ENCODE measurements at places on chromosomes 2 and 18. TPM values are rescaled to one million over a fixed set of nuclear protein-coding genes. Genes with fewer than 3 reads are reported as not detected.

The ANKRD62 gene
- not detected for polyA plus RNA-seq

The KCNK3 gene
- polyA plus RNA-seq, result not detected

The NMUR1 gene
- not detected for polyA plus RNA-seq

The FBXO15 gene
- 2.2 TPM for polyA plus RNA-seq

The TUBB8B gene
- polyA plus RNA-seq, result not detected

The SEH1L gene
- 29.8 TPM for polyA plus RNA-seq

The KIF5C gene
- polyA plus RNA-seq, result 3.0 TPM

The ZNF892 gene
- 0.61 TPM for polyA plus RNA-seq

The YPEL5 gene
- 240 TPM for polyA plus RNA-seq

The DNAJC5G gene
- not detected for polyA plus RNA-seq

The SCTR gene
- polyA plus RNA-seq, result not detected

The CCDC121 gene
- 0.79 TPM for polyA plus RNA-seq

The VPS54 gene
- 9.1 TPM for polyA plus RNA-seq

The KIF1A gene
- polyA plus RNA-seq, result not detected

The NAT8 gene
- not detected for polyA plus RNA-seq

The CD8A gene
- 0.47 TPM for polyA plus RNA-seq

The FABP1 gene
- not detected for polyA plus RNA-seq

The COPS7B gene
- polyA plus RNA-seq, result 34.3 TPM

The ACMSD gene
- polyA plus RNA-seq, result not detected

The TUBA4B gene
- polyA plus RNA-seq, result not detected

The CASP10 gene
- 15.5 TPM for polyA plus RNA-seq

The DPP4 gene
- polyA plus RNA-seq, result 105 TPM

The FAM237A gene
- not detected for polyA plus RNA-seq

The CIDEA gene
- not detected for polyA plus RNA-seq

The SLC5A7 gene
- not detected for polyA plus RNA-seq

The PAIP2B gene
- 1.7 TPM for polyA plus RNA-seq

The KCNF1 gene
- not detected for polyA plus RNA-seq

The GPR55 gene
- polyA plus RNA-seq, result 2.4 TPM

The MCM6 gene
- polyA plus RNA-seq, result 19.0 TPM

The NEDD4L gene
- 4.1 TPM for polyA plus RNA-seq

The ALMS1 gene
- 3.4 TPM for polyA plus RNA-seq

The FAM228A gene
- polyA plus RNA-seq, result 0.28 TPM

The SKOR2 gene
- not detected for polyA plus RNA-seq

The CNTNAP5 gene
- polyA plus RNA-seq, result not detected

The DRC1 gene
- polyA plus RNA-seq, result not detected

The KLHL30 gene
- not detected for polyA plus RNA-seq
